Naive B cell (primary cell): ENCODE measurements at places on chromosomes 3 and 15.

- no peak for DNase-seq
These were observed 32.8 kb upstream of the OCA2 start for GRCh38 chr15:28131946-28132345.

GRCh38 chr3:126216416-126216815 lies 36.0 kb upstream of the ALDH1L1 start:
- DNase-seq = no peak

DNA sequence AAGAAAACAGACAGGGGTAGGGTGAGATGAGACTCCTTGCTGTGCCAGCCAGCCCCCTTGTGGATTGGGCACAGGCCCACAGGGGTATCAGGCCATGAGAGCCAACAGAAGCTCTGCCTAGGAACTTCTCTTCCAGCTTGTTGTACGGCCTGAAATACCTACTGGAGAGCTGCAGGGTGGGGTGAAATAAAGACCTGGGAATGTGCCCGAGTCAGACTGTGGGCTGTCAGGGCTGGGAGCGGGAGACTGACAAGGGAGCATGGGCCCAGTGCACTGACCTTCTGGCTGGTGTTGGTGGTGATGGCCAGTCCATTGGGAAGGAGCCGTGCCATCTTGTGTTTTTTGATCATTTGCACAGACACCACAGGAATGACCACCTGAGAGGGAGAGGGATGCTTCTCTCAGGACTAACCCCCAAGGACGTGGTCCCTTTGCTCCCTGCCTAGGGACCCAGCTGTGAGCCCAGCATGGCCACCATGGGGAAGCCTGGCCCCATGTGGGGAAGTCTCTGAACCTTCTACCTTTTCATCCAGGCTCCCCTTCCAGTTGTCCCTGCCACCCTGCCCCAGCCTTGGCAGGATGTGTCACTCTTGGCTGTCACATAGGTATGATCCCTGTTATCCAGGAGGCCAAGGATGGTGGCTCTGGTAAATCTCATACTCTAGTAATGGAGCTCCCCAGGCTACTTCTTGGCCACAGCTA lies 30.7 kb downstream of the GRAMD2A start:
- no peak for DNase-seq

- DNase-seq = peak; percentile 57
These were observed 750 bp downstream of the PODXL2 start for GRCh38 chr3:127629467-127630403.

DNA sequence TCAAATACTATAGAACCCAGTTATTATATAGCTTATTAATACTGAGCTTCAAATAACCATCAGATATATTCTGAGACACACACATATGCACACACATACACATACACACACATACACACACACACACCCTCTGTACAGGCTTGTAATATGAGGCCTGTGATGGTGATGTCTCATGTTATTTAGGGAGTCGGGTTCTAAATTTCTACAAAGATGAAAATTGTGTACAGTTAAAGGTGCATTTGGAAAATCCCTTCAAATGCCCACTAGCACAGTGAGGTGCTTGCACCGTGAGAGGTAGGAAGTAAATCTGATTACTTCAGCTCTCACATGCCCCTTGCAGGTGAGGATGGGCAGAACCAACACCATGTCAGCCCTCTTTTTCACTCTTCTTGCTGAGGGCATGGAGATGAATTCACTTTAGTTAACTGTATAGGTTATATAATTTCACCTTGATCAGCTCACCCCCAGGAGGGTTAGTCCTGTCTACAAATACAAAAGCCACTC lies 294.5 kb upstream of the PROK2 start:
- no peak for DNase-seq

DNA sequence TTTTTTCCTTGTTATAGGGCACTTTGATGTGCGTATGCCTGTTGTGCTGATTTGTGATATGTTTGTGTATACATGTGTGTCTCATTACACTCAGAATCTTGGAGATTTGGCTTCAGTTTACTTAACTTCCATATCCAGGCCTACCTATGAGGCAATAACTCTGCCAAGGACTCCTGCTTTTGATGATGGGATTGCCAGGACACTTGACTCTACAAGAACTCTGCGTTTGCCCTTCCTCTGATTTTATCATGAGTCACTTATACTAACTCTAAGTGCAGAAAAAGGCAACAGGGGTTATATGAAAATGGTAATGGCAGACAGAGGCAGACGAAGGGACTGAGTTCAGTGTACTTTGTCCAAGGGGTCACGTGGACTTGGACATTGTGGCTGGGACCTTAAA lies 33.6 kb downstream of the MCTP2 start:
- DNase-seq = no peak

DNA sequence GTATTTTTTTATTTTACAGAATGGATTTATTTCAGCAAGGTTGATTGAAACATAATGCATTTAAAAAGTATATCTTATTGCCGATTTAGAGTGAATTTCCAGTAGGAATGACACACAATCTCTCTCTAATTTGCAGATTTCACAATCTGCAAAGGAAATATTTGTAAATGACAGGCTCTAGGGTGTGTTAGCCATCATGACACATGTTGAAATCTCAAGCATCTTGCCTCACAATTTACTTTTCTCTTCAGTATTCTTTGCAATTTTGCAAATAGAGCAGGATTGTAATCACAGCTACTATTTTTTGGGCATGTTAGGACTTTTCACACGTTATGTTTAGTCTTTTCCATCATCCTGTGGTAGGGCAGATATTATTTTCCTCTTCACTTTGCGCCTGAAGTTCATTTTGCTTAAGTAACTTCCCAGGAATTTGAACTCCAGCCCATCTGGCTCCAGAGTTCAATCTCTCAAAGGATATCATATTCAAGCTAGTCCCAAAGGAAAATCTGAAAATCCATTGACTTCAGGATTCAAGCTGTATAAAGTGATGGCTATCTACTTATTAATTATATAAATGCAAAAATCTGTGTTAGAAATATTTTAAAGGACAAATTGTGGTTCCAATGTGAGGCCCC lies 55.4 kb downstream of the ATP13A4 start:
- DNase-seq = no peak

DNA sequence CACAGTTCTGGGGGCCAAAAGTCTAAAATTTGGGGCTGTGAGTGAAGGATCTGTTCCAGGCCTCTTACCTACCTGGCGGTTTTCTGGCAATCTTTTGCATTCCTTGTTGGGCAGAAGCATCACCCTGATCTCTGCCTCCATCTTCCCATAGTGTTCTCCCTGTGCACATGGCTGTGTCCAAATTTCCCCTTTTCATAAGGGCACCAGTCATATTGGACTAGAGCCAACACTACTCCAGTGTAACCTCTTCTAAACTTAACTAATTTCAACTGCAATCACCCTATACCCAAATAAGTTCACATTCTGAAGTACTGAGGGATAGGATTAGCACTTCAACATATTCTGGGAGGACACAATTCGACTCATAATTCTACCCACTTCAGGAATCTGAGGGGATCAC lies 85.0 kb downstream of the CCNL1 start:
- no peak for DNase-seq

- DNase-seq = no peak
These were observed 10.0 kb downstream of the KLHDC8B start for GRCh38 chr3:49181351-49181750.

GRCh38 chr15:74525945-74526344 lies 15.1 kb upstream of the ARID3B start:
- DNase-seq = no peak

DNA sequence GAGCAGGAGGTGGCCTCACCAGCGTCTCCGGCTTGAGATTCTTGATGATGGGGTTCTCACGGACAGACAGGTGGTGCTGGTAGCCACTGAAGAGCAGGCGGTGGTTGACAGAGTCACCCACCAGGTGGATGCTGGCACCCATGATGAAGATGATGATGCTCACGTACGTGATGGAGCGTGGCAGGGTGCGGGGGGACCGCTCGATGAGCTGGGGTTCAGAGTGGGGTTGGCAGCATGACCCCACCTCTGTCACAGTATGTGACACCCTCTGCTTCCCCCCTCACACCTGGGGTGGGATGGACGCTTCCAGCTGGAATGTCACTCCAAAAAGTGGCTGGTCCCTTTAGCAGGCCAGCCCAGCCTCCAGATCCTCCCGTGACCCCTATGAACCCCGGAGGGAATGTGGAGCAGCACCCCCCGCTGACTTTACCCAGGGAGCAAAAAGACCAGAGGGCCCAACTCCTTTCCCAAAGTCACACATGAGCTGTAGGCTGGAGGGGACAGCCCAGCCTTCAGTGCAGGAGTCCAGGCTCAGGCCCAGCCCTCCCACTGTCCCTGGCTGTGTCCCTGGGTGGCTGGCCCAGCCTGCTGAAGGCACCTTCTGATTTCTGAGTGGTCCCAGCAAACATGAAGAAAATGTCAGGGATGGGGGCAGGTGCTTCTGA lies 6.7 kb upstream of the CALML4 start:
- no peak for DNase-seq

DNA sequence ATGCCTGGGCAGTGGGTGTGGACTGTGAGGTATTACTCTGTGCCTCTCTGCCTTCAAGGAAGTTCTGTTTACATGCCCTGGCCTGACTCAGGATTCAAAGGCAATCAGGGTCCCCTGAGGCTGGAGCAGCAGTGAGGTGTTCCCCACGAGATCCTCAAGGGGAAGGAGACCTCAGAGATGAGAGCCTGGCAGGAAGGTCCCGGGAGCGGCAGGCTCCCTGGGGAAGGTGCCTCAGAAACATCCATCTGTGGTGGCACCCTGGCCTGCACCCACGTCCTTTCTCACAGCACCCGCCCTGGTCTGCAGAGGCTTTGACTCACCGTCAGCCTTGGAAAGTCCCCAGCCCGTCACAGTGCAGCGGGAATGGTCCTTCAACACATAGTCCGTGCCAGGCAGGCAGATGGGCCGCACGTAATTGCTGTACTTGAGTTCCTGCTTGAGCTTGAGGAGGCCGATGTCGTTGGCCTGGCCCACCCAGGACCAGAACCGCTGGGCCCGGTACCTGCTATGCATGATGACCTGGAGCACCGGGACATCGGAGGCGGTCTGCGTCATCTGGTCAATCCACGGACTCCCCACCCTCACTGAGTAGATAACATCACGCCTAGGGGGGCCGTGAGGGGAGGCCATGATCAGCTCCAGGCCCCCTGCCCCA lies 3.6 kb downstream of the PRSS50 start:
- DNase-seq = no peak

GRCh38 chr3:99855900-99856299 lies 38.2 kb downstream of the CMSS1 start:
- no peak for DNase-seq

DNA sequence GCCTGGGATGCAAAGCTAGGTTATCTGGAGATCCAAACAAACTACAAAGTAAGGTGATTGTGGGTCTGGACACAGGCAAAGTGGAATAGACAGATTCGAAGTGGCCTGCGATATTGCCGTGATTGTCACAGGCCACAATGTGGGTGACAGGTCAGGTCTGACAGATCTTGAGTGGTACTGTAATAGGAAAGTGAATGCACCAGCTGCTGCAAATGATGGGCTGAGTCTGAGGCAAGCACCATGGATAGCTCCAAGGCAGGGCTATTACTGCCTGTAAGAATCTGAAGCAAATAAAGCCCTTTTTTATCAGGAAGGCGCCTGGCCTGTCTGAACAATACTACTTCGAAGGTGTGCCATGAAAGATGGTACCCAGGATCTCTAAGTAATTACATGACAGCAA lies 10.0 kb downstream of the ARMC8 start:
- no peak for DNase-seq

DNA sequence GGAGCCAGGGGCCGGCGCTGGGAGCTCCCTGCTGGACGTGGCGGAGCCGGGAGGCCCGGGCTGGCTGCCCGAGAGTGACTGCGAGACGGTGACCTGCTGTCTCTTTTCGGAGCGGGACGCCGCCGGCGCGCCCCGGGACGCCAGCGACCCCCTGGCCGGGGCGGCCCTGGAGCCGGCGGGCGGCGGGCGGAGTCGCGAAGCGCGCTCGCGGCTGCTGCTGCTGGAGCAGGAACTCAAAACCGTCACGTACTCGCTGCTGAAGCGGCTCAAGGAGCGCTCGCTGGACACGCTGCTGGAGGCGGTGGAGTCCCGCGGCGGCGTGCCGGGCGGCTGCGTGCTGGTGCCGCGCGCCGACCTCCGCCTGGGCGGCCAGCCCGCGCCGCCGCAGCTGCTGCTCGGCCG lies 1.5 kb downstream of the SMAD6 start:
- peak; percentile 33 for DNase-seq

DNA sequence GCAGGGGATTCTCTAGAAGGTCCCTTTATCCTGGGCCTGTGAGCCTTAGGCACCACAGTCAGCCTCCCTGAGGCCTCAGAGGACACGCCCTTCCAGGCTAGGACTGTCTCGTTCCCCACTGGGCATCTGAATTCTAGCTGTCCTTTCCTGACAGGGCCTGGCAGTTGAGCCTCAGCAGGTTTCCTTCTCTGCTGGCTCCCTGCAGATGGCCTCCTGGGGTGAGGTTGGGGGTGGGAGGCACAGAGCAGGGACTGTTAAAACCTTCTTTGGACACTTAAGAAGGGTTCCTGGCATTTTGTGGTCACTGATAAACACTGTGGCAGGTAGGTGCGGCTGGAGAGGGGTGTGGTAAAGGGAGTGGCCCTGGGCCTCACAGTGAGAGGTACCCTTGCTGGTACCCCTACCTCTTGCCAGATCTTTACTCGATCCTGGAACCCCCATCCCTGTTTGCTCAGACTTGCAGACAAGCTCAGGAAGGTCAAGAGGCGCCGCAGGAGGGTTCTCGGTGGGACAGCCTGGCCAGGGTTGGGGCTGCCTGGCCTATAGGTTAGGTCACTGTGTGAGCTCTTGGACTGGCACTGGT lies 8.5 kb downstream of the CLK3 start:
- no peak for DNase-seq

- DNase-seq = no peak
These were observed 396.5 kb upstream of the GBE1 start for GRCh38 chr3:82157952-82158351.

GRCh38 chr3:128052595-128053351 lies 536 bp downstream of the SEC61A1 start:
- DNase-seq = no peak

DNA sequence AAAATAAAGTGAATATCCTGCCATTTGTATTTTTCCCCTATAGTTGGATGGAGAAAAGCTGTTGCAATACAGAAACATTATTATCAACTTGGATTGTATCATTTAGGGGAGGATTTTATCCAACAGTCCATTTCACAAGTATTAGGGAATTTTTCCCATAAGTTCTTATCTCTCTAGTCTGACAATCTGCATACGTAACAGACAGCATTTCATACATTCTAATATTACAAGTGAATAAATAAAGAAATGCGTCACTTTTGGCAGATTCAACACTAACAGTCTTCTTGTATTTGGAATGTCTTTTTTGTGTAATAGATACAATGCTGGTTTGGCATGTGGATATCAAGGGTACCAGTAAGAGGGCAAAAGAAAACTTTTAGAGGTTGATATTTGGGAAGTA lies 795.3 kb upstream of the ARRDC4 start:
- DNase-seq = no peak

- DNase-seq = no peak
These were observed 271.3 kb downstream of the TJP1 start for GRCh38 chr15:29550834-29551465.
